ENCODE measurements at places on chromosomes 1 and 21. TPM values are rescaled to one million over a fixed set of nuclear protein-coding genes. Genes with fewer than 3 reads are reported as not detected.
A peak's percentile ranks its signal among the peaks of the same experiment; 100 is the strongest.

SLC2A5 gene
- not detected for polyA plus RNA-seq

DNA sequence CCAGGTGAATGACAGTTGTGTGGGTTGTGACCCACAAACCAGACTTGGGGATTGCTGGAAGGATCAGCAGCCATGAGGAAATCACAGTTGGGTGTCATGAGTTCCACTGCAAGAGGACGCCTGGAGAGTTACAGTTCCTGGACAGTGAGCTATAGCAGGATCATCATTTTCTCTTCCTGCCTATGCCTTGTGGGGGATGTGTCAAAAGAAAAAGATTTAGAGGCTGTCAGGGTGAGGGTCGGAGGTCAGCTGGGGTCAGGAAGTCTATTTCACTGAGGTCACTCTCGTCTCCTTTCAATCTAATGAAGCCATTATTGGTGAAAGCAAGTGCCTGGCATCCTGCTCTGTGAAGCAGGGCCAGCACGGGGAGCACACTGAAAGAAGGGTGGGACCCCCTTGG lies 7.0 kb upstream of the LIN28A start:
- no peak for DNase-seq

DNA sequence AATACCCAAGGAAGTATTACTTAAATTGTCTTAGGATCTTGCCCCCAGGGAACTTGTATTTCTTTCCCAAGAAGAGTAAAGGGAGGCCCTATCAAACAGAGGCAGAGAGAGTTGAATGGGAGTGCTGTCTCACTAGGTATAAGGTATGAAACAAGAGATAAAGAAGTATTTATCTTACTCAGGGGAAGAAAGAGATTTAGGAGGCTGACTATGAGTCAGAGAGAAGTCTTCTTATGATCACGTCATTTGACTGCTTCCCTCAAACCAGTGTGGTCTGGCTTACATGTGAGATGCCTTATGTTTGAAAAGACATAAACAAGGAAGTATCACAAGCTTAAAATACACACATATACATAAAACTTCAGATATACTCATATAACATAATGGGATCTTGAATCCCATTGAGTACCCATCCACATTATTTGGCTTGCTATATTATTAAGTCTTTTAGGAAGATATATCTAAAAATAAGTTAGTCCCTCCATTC lies 29.6 kb downstream of the DUSP10 start:
- peak; percentile 62 for DNase-seq

SLC9C2 gene
- polyA plus RNA-seq, result not detected

DNA sequence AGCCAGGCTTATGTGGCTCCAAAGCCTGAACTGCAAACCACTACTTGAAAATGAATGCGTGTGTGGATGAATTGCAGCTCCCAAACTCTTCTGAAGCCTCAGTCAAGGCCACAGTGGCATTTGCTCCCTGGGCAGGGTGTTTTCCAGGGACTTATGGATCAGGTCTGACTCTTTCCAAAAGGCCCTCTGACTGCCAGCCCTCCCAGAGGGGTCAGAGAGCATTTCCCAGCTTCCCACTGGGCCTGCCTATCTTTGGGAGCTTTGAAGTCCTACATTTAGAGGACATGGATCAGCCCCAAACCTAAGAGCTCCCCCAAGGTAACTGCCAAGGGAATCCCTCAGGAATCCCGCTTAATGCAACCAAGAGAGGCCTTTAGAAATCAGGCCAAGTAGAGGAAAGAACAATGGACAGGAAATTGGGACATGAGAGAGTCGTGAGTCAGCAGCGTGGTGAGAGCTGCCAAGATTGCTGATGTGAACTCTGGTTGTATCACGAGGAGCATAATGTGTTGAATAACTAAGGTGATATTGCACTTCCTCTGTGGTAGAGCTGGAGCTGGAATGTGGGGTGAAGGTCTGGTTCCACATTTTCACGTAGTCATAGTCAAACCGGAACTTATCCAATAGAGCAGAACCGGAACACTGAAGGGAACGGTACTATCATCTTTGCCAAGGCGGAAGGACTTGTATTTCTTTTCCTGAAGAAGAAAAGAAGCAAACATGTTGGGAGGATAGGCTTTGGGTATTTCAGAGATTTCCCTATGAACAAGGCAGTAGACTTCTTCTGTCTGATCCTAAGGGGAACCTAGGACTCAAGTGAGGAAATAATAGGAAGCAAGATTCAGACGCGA lies 99.4 kb upstream of the JUN start:
- no peak for DNase-seq

OR2L5 gene
- polyA plus RNA-seq, result not detected

DNA sequence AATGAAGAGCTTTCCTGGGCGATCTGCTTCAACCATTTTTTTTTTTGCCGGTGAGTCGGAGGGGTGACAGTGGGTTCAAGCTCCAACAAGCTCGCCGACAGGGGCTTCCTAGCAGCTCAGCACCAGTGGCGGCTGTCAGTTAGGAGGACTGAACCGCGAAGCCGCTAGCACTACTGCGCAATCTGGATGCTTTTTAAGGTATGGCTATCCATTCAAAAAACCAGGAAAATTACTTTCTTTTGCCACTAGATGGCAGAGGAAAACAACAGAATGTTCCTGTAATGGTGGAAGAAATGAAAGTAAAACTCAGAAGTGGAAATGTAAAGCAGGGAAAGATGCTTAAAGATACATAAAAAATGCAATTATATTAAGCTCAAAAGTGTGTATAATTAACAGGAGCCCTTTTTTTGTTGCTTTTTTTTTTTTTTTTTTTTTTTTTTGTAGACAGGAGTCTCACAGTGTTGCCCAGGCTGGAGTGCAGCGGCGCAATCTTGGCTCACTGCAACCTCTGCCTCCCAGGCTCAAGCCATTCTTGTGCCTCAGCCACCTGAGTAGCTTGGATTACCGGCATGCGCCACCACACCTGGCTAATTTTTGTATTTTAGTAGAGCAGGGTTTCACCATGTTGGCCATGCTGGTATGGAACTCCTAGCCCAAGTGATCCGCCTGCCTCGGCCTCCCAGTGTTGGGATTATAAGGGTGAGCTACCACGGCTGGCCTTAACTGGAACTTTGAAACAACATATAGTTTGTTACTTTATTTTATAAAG lies 8.5 kb downstream of the KYAT3 start:
- DNase-seq, result peak; percentile 73

DNA sequence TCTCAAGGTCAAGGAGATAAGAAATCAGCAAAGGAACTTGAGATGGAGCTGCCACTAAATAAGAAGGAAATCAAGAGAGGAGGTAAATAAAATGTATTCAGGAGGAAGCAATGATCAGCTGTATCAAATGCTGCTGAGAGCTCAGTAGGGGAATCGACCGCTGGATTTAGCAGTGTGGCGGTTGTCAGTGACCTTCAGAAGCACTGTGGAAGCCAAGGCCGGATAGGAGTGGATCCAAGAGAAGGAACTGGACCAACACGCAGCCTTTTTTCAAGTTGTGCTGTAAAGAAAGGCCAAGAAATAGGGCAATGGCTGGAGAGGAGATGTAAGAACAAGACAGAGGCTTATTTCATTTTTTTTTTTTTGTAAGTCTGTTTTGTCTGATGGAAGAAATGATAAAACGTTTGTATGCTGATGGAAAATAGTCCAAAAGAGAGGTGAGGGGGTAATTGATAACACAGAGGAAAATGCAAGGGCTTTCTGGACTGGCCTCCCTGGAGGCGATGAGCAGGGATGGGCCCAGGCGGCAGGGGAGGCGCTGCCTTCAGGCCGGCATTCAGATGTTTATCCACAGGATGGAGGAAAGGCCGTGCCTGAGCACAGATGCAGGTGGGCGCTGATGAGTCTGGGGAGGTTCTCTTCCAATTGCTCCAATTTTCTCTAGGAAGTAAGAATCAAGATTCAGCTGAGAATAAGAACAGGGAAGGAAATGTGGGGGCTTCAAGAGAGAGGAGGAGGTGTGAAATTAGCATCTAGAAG lies 17.5 kb upstream of the FAM43B start:
- DNase-seq, result no peak

GRCh38 chr1:229440851-229441537 lies 7.1 kb upstream of the ACTA1 start:
- peak; percentile 83 for DNase-seq

NEK7 gene
- 54.3 TPM for polyA plus RNA-seq

PTPN14 gene
- not detected for polyA plus RNA-seq

KCNE1 gene
- not detected for polyA plus RNA-seq

SYTL1 gene
- polyA plus RNA-seq, result 118 TPM

GRCh38 chr1:248924696-248925532 lies 18.9 kb downstream of the PGBD2 start:
- peak; percentile 66 for DNase-seq

DNA sequence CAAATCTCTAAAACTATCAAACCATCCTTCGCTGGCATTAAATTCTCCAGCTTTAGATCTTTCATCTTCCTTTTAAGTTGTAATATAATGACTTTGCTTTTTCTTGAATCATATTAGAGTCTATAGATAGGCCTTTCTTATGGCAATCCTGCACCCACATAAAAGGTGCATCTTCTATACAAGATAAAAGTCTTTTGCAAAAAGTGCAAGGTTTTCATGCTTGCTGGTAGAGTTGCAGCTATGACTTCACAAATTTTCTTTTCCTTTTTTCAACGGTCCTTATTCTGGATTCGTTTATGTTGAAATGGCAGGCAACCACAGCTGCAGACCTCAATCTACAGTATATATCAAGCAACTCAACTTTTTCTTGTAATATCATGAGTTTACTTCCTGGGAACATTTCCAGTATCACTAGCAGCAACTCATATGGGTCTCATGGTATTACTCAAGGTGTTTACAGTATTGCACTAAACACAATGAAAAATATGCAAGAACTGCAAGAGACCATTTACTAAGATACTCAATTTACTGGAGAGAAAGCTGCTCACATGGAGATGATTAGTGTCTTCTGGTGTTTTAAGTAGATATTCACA lies 22.1 kb downstream of the OMA1 start:
- DNase-seq, result no peak

AKR7A3 gene
- 0.25 TPM for polyA plus RNA-seq

- DNase-seq, result no peak
Measured at GRCh38 chr1:47917687-47918086, 79.5 kb downstream of the TRABD2B start.

GRCh38 chr1:31273619-31274018 lies 23.0 kb downstream of the SNRNP40 start:
- no peak for DNase-seq

GRCh38 chr1:154994269-154994587 lies 842 bp downstream of the LENEP start:
- no peak for DNase-seq

DNA sequence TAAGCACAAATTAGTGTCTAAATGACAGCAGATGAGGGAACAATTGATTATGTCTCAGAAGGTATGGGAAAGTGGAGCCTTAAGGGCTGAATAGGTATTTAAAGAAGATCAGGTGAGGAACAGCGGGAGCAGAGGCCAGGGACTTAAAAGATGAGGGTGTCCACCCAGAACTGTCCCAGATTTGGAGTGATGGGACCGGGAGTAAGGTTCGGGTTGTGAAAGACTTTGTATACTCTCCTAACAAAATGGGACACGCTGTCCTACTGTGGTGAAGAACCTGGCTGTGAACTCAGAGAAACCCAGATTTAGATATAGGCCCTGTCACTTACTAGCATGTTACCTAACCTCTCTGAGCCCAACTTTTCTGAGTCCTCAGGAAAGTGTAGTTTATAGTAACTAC lies 140.6 kb downstream of the C1orf21 start:
- DNase-seq, result no peak

- DNase-seq, result peak; percentile 59
Measured at GRCh38 chr1:17181781-17182464, 23.0 kb upstream of the PADI1 start.

ACTL8 gene
- not detected for polyA plus RNA-seq

DNA sequence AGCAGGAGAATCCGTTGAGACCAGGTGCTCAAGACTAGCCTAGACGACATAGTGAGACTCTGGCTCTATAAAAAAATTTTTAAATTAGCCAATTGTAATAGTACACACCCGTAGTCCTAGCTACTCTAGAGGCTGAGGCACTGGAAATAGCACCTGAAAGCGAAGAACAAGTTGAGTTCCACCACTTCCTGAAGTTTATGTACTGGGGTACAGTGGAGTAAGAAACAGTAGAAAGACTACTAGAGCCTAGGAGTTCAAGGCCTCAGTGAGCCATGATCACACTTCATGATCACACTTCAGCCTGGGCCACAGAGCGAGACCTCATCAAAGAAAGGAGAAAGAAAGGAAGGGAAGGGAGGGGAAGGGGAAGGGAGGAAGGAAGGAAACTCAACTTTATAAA lies 19.8 kb downstream of the RSBN1 start:
- DNase-seq, result no peak

GRCh38 chr1:185914089-185914488 lies 179.9 kb downstream of the HMCN1 start:
- no peak for DNase-seq

DNA sequence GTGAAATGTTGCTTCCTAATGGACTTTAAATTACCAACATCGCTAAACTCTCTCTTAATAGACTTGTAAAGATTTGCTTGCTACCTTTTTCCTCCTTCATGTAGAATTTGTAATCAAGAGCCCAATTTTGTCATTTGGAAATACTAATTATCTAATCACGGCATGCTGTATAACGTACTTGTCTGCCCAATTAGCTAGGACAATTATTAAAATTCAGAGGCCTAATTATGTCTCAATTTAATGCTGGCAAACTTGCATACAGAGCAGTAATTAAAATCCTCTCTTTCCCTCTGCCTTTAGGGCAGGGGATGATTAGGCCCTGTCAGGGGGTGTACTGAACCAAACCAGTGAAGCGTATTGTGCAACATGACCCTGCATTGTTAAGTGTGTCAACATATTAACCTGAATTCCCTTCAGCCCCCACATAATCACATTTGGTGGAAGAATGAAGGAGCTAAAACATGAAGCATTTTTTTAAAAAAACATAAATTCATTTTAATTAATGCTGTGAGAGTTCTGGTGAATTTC lies 137.4 kb upstream of the BARHL2 start:
- DNase-seq, result no peak

CYP4X1 gene
- not detected for polyA plus RNA-seq

SDC3 gene
- not detected for polyA plus RNA-seq

DNA sequence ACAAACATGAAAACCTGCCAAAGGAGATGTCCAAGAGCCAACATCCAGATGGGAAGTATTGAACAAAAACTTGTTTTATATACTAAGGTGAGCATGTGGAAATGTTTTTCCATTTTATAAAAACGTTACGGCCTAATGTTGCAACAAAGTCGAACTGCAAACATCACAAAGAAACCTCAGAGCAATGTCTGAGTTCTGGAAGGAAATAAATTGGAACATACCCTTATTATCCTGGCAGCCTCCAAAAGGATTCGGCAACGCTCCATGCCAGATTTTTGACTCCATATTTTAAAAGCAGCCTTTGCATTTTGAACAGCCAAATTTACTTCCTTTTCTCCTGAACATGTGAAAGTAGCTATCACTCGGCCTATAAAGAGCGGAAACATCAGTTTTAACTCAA lies 3.3 kb downstream of the ALDH9A1 start:
- no peak for DNase-seq

All from CD4-positive, CD25-positive, alpha-beta regulatory T cell (primary cell).